ENCODE measurements at places on chromosomes 4 and X.

DNA sequence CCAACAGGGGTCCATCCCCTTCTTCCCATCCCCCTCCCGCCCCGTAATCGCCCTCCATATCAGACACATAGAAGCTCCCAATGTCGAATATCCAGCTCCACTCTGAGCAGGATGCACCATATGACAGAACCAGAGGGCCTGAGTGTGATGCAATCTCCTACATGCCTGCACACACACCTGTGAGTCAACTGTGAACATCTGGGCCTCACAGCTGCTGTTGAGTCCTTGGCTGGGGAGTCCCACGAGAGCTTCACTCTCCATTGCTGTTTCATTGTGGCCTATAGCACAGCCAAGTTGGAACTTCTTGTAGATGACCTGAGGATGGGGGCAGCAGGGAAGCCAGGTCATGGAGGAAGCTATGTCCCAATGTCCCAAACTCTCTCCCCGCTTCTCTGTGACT, 8.2 kb downstream of the SLC38A5 start:
- no peak for DNase-seq

GRCh38 chrX:50475208-50475607, 4.6 kb upstream of the DGKK start:
- DNase-seq = no peak

GRCh38 chr4:158588777-158589176, 67.1 kb downstream of the RXFP1 start:
- DNase-seq = no peak

DNA sequence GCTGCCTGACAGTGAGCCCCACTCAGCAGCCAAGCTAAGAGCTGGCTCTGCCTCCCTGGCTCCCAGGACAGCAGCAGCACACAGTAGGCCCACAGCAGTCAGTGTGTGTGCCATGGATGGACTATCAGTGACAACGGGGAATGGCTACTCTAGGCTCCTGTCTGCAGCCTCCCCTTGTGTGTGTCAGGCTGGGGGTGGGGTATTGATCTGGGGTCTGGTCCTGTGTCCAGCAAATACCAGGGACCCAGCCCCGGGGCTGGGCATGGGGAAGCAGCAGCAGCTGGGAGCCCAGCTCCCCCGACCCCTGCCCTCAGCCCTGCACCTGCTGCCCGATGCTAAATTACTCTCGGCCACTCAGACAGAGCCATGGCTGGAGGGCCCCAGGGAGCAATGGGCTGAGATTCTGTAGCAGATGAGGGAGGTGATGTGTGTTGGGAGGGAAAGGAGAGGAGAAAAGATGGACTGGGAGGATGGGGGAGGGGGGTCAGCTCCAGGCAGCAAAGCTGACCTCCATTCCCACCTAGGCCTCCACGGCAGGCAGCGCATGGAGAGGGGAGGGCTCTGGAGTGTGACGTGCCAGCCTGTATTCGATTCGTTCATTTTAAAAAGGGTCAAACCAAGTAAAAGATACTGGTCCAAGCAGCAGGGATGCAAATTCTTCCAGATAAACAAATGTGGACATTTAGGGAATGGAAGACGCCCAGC, 61.3 kb upstream of the CRMP1 start:
- DNase-seq = no peak

- DNase-seq = no peak
Observed at GRCh38 chr4:82217986-82218715, 155.6 kb downstream of the HNRNPD start.

GRCh38 chr4:56876264-56876663, 31.4 kb upstream of the REST start:
- DNase-seq = no peak

GRCh38 chrX:115958687-115959359, 211.7 kb upstream of the AGTR2 start:
- DNase-seq = no peak

DNA sequence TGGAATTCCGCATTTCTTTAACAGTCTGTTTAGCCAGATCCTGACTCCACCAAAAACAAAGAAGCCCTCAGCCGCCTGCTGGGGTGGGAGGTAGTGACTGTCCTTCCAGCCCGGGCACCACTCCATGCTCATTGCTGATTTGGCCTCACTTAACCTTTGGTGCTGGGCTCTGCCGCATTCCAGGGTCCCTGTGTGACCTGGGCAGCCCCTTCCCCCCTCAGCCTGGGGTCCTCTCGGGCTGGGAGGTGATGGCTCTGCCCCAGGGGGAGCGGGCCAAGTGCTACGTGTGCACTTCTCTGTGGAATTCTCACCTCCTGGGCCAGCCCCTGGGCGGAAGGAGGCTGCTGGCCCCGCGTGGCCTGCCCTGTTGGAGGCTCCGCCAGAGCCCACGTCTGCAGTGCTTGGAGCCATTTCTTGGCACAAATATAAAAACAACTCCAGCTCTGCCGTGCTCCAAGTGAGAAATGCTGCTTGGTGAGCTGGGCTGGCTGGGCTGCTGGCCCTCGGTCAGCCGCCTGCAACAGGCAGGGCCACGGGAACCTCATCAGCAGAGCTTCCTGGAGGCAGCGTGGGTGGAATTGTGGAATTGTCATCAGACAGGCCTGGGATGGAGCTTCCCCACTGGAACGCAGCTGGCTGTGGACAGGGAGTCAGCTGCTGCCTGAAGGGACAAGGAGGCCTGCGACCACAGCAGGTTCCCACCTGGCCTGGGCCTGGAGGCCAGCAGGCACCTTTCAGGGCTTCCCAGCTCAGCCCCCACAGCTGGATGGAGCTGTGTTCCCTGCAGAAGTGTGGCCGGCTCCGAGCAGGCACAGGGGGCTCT, 66.0 kb downstream of the TRMT44 start:
- DNase-seq = no peak

GRCh38 chr4:87310691-87311335, 11.9 kb downstream of the HSD17B13 start:
- DNase-seq = no peak

DNA sequence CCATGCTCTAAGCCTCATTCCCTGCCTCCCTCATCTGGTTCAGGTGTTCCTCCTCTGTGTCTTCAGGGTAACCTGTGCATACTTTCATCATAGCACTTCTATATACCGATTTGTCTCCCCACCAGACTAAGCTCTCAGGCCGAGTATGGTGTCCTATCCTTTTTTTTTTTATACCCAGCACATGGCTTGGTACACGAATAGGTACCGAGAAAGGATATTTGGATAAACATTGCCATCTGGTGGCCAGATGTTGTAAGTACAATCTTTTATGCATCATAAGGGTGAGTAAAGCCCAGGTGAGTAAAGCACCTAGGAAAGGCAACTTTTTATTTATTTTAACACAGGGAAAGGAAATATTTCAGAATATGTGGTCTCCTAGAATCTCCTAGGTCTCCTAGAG, 68.4 kb downstream of the MID2 start:
- DNase-seq = peak; percentile 8

GRCh38 chr4:156238171-156238570, 284.5 kb upstream of the CTSO start:
- DNase-seq = no peak

DNA sequence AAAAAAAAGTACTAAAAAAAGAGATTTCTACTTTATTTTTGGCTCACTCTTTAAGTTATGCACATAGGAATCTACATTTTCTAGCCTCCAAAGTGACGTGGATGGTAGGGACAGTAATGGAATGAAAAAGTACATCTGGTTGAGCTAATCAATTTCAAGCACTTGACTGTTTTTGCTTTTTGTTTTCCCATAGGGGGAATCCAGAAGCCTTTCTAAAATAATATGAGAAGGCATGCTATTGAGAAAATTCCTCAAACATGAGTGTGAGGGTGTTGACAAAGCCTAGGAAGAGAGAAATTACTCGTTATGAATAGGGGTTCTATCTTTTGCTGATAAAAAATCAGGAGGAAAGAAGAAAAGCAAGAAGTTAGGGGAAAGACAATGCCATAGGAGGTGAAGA, 242.5 kb upstream of the PUDP start:
- no peak for DNase-seq

GRCh38 chr4:117784266-117784665, 250.0 kb upstream of the NDST3 start:
- DNase-seq = no peak

GRCh38 chrX:21963731-21964405, 23.4 kb downstream of the SMS start:
- no peak for DNase-seq

DNA sequence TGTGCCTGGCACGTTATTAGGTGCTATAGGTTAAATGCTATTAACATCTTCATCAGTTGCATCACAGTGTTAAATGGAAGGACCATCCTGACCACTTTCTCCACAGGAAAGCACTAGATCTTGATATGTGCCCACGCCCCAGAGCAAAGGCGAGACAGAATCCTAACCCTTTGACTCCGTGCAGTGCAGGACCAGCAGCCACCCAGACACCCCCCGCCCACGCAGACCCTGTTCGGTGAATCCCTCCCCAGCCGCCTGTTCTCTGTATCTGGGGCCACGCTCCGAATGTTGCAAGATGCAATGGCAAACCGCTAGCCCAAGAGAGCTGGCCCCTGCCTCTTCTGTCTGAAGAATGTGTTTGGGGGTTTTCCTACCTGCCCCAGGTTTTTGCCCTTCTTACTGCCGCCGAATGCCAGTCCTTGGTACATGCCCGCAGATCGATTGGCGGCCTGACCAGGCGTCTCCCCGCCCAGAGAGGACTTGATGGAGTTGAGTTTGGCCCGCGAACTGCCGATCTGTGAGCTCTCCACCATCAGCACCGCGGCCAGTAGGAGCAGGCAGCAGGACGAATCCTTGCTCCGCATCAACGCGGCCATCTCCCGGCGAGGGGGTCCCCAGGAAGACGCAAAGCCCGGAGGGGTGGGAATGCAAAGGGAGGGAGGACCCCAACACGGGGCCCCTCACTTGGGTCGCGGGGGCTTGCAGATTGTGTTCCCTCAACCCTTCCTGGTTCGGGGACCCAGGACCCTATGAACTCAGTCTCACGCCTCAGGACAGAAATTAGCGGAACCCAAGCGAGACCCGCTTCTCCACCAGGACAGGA, 906 bp downstream of the DKK2 start:
- DNase-seq = no peak

GRCh38 chrX:100120956-100121355, 289.1 kb downstream of the PCDH19 start:
- no peak for DNase-seq

DNA sequence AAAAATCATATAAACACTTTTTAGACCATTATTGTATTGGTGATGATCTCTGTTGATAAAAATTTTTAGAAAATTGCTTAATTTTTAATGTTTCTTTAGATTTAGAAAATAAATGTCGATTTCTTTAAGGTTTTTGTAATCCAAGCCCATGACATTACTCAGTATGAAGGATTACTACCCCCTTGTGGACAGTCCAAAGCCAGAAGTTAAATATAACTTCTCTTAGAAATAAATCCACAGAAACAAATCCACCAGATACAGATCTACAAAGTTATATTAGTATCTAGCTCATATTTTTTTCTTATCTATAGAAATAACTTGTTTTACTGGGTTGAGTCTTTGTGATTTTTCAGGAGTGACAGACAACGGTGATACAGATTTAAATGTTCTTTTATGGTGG, 18.9 kb downstream of the TIFA start:
- no peak for DNase-seq

GRCh38 chr4:58166490-58166889, 1056.3 kb upstream of the IGFBP7 start:
- no peak for DNase-seq
